Urinary bladder (tissue), 4 donors: ENCODE measurements at places on chromosomes 1 and 21.

DNA sequence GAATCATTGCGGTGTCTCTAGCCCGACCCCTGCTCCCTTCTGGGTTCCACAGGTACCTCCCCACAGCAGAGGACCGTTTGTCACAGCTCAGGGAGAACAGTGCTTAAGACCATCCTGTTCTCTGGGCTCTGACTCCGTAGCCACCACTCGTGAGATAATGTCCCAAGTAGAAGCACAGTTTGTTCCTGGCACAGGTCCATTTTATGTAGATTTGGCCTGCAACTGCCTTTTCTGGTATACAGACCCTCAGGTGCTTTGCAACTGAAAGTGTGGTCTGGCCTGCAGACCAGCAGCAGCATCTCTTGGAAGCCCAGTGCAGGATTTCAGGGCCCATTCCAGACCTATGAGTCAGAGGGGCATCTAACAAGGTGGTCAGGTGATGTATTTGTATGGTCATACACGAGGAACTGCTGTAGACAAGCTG, 28.4 kb upstream of the TMEM125 start:
- DNase-seq = no peak

- no peak for DNase-seq
Observed at GRCh38 chr1:39940253-39940652, 14.7 kb upstream of the MFSD2A start.

- no peak for DNase-seq
Observed at GRCh38 chr1:32755098-32755809, 52.7 kb upstream of the SYNC start.

DNA sequence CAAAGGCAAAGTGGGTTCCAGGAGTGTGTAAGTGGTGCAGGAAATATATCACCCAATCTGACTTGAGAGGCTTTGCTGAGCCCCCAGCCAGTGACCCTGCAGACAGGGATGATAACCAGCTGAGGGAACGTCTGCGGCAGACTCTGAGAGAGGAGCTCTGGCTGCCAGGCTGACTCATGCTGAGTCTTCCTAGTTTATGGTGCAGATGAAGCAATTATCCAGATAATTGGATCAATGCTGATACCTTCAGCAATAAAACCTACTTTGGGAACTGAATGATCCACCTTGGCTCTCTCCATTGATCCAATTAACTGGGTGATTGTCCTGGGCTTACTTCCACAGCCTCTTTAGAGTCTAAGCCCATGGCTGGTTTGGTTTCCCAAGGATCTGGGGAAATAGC, 7.3 kb downstream of the C8B start:
- peak; percentile 7 for DNase-seq

- DNase-seq = no peak
Observed at GRCh38 chr1:7420098-7420445, 351.0 kb upstream of the VAMP3 start.

GRCh38 chr1:2240270-2241156, 12.4 kb downstream of the SKI start:
- DNase-seq = no peak

DNA sequence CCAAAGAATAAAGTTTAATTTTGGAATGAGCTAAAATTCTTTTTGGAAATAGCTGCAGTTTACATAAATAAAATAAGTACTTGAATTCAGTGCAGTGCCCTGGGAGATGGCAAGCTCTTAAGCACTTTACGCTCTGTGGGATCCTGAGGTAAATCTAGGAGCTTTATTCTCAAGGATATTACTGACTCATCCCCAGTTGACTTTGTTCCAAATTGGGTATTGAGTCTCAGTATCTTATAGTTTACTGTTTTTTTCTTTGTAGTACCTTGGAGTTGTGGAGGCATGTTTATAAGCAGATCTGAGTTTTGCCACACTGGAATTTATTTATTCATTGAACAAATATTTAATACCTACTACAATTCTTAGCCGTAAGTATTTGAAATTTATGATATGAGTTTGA, 27.4 kb upstream of the HRNR start:
- no peak for DNase-seq

- DNase-seq = no peak
Observed at GRCh38 chr1:2391931-2392509, 379 bp downstream of the RER1 start.

DNA sequence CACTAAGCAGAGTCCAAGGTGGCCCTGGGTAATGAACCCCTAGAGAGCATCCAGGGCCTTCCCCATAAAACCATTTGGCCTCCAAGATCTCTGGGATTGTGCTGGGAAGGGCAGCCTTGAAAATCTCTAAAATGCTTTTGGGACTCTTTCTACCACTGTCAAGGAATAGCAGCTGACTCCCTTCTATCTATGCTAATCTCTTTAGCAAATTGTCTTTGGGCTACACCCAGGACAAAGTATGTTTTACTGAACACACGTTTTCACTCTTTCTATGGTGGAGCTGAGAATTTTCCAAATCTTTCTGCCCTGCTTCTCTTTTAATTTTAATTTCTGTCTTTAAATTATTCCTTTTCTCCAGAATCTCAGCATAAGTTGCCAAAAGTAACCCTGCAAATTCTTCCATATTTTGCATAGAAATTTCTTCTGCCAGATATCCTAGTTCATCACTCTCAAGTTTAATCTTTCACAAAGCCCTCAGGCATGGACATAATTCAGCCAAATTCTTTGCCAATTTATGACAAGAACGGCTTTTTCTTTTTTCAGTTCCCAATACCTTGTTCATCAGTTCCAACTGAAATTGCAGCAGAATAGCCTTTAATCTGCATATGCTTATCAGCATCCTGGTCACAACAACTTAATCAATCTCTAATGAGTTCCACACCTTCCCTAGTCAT, 687.0 kb upstream of the ADGRL4 start:
- no peak for DNase-seq

DNA sequence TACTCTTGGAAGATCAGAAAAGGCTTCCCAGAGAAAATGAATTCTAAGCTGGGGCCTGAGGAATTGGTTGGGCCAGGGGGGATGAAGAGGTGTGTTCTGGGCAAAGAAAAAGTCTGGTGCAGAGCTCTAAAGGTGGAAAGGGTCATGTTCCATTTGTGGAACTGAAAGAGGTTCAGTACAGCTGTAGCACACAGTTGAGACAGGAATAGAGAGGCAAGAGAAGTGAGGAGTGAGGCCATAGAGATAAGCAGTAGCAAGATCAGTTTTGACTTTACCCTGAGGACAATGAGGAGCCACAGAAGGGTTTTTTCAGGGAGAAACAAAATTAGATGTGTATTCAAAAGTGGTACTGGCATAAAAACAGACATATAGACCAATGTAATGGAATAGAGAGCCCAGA, 30.3 kb upstream of the MUTYH start:
- DNase-seq = no peak

DNA sequence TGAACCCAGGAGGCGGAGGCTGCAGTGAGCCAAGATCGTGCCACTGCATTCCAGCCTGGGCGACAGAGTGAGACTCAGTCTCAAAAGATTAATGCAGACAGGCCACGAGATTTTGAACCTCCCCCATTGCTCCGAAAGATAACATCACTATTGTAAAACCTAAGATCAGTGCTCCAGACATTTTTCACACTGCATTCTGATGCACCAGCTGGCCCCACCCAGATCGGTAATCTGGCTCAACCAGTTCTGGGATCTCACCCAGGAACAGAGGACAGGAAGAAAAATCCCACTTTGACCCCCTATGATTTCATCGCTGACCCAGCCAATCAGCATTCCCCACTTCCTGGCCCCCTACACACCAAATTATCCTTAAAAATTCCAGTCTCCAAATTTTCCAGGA, 10.7 kb upstream of the CSRP1 start:
- DNase-seq = no peak

DNA sequence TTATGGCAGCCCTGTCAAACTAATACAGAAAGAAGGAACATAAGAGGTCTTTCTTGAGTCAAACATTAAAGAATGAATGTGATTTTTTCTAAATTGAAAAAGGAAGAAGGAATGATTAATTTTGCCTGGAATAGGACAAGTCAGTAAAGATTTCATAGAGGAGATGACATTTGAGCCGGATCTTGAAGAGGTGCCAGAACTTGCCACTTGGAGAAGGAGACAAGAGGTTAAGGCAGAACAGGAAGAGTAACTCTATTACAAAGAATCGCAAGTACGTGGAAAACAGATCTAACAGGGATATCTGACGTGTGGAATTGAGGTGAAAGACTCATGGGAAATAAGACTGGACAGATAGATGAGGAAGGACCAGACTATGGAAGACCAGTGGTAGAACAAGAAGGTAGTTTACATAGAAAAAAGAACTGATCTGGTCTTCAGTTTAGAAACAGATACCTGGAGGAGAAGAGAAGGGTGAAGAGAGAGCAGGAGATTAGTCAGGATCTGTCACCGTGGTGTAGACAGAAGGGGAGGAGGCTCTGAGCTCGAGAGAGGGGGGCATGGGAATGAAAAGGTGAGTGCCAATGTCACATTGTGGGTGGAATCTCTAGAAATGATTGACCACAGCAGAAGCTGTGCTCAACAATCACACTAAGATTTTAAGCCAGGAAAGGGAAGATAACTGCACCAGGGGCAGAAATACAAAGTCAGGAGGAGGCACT, 32.5 kb downstream of the RHOU start:
- no peak for DNase-seq

DNA sequence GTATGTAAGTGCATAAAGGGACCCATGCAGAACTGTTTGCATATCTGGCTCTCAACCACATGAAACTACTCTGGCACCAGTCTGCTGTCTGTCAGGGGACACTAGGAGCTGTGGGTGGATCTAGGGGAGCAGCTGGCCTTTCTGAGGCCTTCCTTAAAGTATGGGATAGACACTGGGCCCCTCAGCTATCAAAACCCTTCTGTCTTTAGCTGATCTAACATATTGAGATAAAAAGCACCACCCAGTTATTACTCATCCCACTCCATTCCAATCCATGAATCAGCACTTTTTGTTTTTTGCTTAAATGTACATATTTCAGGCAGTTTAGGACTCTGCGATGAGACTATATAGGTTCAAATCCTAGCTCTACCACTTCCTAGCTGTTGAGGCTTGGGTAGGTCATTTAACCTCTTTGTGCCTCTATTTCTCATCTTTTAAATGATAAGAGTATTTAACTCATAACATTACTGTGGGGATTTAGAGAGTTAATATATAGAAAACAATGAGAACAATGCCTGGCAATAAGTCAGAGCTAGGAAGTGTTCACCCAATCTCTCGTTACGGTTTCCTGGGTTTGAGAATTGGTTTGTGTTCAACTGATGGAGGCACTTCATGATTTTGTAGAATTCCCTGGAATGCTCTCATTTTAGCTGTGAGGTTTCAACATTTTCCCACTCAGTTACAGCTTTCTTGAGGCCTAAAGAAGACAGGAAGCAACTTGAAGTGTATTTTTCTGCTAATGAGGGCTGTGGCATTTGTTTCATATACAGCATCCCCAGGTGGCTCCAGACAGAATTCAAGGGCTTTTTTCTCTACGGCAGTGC, 68.9 kb downstream of the LRIG2 start:
- DNase-seq = no peak

- no peak for DNase-seq
Observed at GRCh38 chr1:178912597-178912996, 41.7 kb upstream of the ANGPTL1 start.

- DNase-seq = no peak
Observed at GRCh38 chr1:223504741-223505140, 111.5 kb downstream of the CCDC185 start.

- DNase-seq = no peak
Observed at GRCh38 chr1:165248969-165249571, 107.4 kb downstream of the LMX1A start.

DNA sequence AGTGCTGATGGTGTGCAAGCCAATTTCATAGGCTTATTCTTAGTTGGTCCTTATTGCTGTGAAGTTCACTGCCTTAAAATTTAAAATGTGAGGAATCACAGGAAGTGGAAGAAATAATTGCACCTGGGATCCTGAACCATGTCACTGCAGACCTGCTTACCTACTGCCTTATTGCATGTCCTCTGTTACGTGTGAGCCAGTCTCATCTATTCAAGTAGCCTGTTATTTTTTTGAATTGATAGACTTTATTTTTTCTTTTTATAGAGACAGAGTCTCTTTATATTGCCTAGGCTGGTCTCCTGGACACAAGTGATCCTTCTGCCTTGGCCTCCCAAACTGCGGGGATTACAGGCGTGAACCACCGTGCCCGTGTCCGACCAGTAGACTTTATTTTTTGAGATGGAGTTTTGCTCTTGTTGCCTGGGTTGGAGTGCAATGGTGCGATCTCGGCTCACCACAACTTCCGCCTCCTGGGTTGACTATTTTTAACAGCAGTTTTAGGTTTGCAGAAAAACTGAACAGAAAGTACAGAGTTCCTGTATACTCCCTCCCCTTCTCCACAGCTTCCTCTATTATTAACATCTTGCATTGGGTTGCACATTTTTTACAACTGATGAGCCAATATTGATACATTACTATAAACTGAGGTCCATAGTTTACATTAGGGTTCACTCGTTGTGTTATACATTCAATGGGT, 14.0 kb upstream of the DISC1 start:
- DNase-seq = no peak

DNA sequence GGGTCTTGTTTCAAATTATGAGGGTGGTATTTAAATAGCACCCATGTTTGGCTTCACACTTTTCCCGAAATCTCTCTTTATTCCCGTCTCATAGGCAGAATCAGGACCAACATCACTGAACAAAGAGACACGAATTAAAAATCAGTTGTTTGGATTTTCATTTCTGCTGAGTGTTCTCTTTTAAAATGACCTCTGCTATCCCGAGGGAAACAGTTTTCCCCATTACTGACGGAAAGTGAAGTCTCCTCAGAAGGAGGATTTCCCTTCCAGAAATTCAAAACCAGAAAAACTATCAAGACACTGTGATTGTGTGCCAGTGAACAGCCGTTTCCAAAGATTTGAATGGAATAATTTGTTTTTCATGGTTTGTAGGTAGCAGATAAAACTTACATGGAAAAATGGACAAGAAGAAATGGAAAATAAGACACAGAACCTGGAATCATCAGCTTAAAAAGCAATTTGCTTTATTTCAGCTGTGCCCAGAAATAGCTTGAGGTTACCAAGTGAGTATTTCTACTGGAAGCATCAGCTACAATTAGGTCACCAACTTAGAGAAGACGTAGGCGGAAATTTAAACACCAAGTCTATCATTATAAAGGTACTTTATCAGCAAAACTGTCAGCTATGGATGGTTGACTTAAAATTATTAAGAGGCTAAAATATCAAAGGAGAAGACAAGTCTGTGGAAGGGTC, 68.5 kb downstream of the RUNX1 start:
- DNase-seq = no peak

DNA sequence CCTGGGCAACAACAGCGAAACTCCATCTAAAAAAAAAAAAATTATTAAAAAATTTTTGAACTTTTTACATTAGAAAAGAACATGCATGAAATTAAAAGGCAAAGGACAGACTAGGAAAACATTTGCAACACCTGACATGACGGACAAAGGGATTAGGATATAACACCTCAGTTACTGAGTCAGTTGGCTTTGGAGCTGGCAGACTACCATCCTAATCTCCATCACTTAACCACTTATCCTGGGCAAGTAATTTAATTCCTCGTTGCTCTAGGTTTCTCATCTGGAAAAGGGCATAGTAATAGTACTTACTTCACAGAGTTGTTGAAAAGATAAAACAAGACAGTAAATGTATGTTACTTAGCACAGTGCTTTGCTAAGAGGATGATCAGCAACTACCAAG, 11.9 kb downstream of the HECTD3 start:
- no peak for DNase-seq
